ENCODE measurements at places on chromosomes 5 and 9. TPM values are rescaled to one million over a fixed set of nuclear protein-coding genes. Genes with fewer than 3 reads are reported as not detected.

The SPINK13 gene
- polyA plus RNA-seq = not detected

The TESK1 gene
- polyA plus RNA-seq = 20.5 TPM

The GHR gene
- polyA plus RNA-seq = 17.4 TPM

The PRSS3 gene
- polyA plus RNA-seq = not detected

The CDH10 gene
- not detected for polyA plus RNA-seq

The RASEF gene
- 0.07 TPM for polyA plus RNA-seq

The TMC1 gene
- polyA plus RNA-seq = 0.48 TPM

The PCDHA13 gene
- polyA plus RNA-seq = 0.17 TPM

The TBC1D9B gene
- 67.4 TPM for polyA plus RNA-seq

The MARCHF11 gene
- polyA plus RNA-seq = 0.25 TPM

Measured in ovary (tissue), 10 donors.